Stimulated activated CD4-positive, alpha-beta T cell treated with anti-CD3 and anti-CD28 coated beads, Interleukin-1b, Interleukin-23, amount 100 ng/mL, for 1 hour (primary cell): ENCODE measurements at places on chromosomes 3 and 15.

DNA sequence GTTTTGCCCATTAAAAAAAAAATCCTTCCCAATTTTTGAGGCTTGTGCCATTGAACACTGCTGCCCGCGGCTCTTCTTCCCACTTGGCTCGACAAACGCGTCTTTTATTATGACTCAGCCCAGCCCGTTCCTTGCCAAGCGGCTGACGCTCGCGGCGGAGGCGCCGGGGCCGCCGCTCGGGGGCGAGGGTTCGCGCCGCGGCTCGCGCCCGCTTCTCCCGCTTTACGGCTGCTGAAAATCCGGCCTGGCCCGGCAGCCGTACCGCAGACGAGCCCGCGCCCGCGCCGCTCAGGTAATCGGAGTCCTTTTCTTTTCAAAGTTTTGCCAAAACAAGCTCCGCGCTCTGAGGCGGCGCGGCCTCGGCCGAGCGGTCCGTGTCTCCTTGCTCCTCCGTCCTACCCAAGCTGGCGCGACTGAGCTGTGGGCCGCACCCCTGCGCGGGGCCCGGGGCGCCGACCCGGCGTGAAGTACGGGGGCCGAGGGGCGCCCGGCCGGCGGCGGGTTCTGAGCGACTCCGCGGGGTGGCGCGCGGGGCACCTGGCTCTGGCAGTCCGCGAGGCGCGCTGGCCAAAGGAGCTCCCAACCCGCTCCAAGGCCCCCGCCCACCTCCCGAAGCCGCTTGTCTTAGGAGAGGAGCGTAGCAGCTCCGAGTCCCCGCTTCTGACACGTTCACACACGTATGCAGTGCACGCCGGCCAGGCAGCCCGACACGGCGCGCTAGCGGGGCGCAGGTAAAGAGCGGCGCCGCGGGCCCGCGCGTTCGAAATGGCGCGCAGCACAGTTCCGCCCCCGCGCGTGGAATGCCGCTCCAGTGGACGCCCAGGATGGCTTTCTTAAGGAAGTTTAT lies 418.2 kb upstream of the NAALADL2 start:
- no peak for DNase-seq

DNA sequence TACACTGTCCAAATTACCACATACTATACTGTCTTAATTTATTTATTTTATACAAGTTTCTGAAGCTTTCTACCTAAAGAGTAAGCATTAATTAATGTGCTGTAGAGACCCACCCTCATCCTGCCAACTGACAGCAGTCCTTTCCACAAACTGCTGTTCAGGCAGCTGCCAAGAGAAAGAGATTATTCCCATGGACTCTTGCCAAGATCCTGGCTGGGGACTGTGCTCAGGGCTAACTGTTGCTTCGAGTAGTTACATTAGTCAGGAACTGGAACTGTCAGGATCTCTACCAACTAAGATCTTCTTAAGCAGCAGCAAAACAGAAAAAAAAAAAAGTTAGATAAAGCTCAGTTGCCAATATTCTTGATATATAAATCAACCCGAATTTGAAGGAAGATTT lies 398.8 kb downstream of the MECOM start:
- no peak for DNase-seq

DNA sequence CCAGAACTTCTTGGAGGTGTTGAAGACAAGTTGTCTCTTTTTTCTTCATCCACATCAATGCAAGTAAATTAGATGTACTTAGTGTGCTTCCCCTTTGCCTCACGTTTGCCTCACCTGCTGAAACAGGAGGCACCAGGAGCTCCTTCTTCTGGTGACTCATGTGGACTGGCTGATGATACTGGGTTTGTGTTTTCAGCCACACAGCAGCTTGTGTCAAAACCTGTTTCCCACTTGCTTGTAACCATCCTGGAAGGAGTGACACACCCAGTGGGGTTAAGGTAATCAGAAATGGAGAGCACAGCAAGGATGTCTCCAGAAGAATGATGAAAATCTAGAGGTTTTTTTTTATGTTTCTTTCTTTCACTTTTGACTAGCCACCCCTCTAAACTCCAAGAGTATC lies 143.3 kb upstream of the RBMS3 start:
- no peak for DNase-seq

DNA sequence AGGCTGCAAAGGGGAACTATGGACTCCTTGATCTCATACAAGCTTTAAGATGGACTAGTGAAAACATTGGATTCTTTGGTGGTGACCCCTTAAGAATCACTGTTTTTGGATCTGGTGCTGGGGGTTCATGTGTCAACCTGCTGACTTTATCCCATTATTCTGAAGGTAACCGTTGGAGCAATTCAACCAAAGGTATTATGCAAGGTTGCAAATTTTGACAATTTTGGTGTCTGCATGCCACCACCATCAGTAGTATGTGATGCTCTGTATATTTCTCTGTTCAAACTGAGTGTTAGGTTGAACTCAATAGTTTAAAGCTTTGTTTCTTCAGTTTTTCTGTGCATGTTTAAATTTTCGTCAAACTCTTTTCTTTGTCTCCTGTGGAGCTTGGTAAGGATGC lies 583.8 kb upstream of the NAALADL2 start:
- no peak for DNase-seq

DNA sequence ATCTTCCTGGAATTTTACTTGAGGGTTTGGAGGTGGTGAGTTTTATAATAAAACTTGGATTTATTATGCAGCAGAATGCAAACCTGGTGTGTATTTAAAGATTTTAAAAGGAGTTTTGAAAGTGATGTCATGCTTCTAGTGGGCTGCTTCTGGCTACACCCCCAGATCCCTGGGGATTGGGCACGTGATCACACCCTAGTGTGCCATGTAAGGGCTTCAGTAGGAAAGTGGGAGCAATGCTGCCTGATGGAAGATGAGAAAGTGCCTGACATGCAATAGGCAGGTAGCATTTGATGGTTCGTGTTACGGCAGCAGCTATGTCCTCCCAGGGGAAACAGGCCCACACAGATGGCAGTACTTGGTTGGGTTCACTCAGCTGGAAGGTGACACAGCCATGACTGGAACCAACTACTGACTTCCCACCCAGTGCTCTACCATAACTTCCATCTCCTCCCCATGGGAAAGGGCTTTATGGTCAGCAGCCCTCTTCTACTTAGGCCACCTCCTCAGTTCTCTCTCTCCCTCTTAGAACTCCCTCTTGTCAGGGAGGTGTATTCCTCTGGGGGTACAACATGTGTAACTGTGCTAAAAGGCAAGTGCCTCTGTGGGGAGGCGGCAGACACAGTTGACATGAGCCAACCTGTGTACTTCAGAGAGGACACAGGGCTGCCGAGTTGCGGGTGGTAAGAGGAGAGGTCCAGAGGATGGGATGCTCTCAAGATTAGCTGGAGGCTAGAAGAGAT lies 5.6 kb downstream of the ITPKA start:
- DNase-seq, result no peak

DNA sequence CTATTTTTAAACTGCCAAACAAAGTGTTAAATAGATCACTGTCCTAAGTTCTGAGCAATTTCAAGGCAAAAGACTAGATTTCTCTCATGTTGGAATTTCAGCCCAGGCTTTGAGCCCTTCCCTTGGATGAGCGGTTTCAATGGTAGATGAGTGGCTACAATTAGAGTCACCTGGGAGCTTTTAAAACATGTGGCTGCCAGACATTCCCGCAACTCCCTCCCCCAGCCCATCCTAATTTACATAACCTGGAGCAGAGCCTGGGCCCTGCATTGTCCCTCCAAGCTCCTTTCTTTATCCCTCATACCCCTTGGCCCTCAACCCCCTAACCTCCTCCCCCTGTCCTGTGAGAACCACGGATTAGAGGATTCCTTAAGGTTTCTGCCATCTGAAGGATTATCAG lies 357.5 kb upstream of the UMPS start:
- DNase-seq, result no peak

DNA sequence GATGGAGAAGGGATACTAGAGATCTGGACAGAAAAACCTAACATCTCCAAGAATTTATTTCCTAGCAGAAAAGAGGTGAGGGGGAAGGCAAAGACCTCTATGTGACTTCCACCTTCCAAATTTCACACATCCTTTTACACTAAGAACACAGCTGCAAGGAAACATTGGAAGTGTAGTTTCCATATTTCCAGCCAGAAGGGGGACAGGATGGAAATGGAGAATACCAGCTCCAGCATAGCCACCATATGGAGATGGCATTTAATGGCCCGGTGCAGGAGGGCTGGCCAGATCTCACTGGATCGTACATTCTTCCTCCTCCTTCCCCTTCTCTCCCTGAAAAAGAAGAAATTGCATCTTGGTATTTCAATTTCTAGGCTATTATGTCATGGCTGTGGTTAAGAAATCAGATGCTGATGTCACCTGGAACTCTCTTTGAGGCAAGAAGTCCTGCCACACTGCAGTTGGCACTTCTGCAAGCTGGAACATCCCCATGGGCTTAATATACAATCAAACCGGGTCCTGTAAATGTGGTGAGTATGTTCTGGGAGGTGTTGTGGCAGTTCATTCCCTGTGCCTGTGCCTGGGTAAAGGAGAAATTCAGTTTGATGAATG lies 36.9 kb upstream of the TF start:
- no peak for DNase-seq

- DNase-seq, result no peak
Observed at GRCh38 chr3:59499954-59500353, 450.1 kb upstream of the CFAP20DC start.
